ENCODE measurements at places on chromosomes 13 and 19.

- DNase-seq, result no peak
These were observed 210.0 kb downstream of the B3GLCT start for GRCh38 chr13:31409678-31410356.

GRCh38 chr13:105311094-105311493, 1224.4 kb downstream of the EFNB2 start:
- DNase-seq, result no peak

GRCh38 chr13:30159446-30159839, 147.9 kb downstream of the KATNAL1 start:
- no peak for DNase-seq

GRCh38 chr19:39147480-39147879, 21.9 kb downstream of the PAK4 start:
- no peak for DNase-seq

- DNase-seq, result no peak
These were observed 2700.2 kb downstream of the PCDH9 start for GRCh38 chr13:64529874-64530485.

GRCh38 chr19:16141043-16141442, 2.4 kb upstream of the HSH2D start:
- no peak for DNase-seq
